ENCODE measurements at places on chromosomes 7 and 10. TPM values are rescaled to one million over a fixed set of nuclear protein-coding genes. Genes with fewer than 3 reads are reported as not detected.

PTPRZ1 gene
- polyA plus RNA-seq = not detected

STAMBPL1 gene
- 50.3 TPM for polyA plus RNA-seq

CYP2W1 gene
- not detected for polyA plus RNA-seq

C7orf33 gene
- not detected for polyA plus RNA-seq

GNG11 gene
- 13.8 TPM for polyA plus RNA-seq
